Sigmoid colon (tissue), 7 donors: ENCODE measurements at places on chromosomes 1 and 21. TPM values are rescaled to one million over a fixed set of nuclear protein-coding genes. Genes with fewer than 3 reads are reported as not detected.

The TACSTD2 gene
- not detected for total RNA-seq

The TMEM200B gene
- total RNA-seq: 32.6 TPM

The DMRTA2 gene
- not detected for total RNA-seq

The ASCL5 gene
- not detected for total RNA-seq

The SLFNL1 gene
- total RNA-seq: 0.28 TPM

The NUDT4B gene
- total RNA-seq: 10.0 TPM

The SPATA21 gene
- total RNA-seq: not detected

The RIPK4 gene
- 0.28 TPM for total RNA-seq

The DENND2C gene
- total RNA-seq: 3.0 TPM

The PLD5 gene
- total RNA-seq: 0.27 TPM

The CD1E gene
- not detected for total RNA-seq

The STPG1 gene
- 2.8 TPM for total RNA-seq

The OR14K1 gene
- total RNA-seq: 0.99 TPM

The AMY1B gene
- not detected for total RNA-seq

The GPATCH2 gene
- 17.4 TPM for total RNA-seq

The S100A7 gene
- total RNA-seq: not detected

The CELA2A gene
- not detected for total RNA-seq

The HHAT gene
- total RNA-seq: 6.4 TPM

The OR2L2 gene
- not detected for total RNA-seq

The SFN gene
- 1.1 TPM for total RNA-seq

The KIAA1614 gene
- 11.4 TPM for total RNA-seq

The SLC9C2 gene
- not detected for total RNA-seq

The CRNN gene
- not detected for total RNA-seq

The USH2A gene
- total RNA-seq: not detected

The CAPN2 gene
- 67.3 TPM for total RNA-seq

The FOXO6 gene
- 0.49 TPM for total RNA-seq

The TFF2 gene
- not detected for total RNA-seq

The SPATA45 gene
- not detected for total RNA-seq

The CFAP126 gene
- total RNA-seq: not detected

The LCE1F gene
- total RNA-seq: not detected
